ENCODE measurements at places on chromosomes 2 and 18. TPM values are rescaled to one million over a fixed set of nuclear protein-coding genes. Genes with fewer than 3 reads are reported as not detected.

The DLX1 gene
- total RNA-seq = not detected

The LIMS4 gene
- not detected for total RNA-seq

DNA sequence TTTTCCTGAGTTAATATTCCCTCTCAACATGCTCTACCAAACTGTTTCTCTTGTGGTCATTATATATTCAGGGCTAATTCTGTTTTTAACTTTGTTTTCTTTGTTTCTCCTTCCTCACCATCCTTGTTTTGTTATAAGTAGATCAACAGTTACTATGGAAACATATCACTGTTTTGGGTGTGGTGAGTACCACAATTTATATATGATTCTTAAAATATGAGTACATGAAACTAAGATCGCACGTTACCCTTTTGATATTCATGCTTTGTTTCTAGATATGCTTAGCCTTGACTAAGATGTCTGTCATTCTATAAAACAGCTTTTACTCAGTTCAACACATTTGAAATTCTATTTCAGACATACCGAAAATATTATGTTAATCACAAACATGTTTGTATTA, 232.3 kb upstream of the ITGA4 start:
- DNase-seq = no peak

DNA sequence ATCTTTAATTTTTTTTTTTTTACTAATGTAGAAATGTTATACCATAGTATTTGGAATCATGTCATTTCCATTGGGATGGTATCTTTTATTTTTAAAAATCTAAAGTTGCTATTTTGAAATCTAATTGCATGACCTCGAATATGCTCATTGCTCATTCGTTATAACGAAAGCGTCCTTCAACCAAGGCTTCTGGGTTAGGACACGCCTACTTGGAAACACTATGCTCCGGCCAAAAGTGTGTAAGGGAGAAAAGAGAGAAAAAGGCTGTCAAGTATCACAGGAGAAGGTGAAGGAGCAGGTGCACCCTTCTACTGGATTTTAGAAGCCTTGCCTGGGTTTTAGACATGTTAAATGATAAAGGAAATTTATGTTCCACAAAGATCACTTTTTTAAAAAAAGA, 465.9 kb upstream of the ID2 start:
- no peak for DNase-seq

DNA sequence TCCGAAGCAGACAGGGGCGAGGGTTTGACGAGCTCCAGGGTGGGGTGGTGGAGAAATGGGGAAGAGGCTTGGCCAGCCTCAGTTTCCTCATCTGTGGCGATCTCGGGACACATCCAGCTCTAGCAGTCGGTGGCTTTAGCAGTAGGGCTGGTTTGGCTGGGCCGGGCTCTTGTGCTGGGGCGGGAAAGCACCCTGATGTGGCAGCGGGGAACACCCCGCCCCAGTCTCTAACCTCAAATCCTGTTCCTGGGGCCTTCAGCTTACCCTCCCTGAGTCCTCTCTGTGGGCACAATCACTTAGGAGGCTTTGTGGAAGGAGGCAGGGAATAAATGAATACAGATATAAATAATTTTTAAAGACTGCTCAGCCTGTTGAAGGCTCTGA, 26.5 kb upstream of the MCFD2 start:
- peak; percentile 50 for DNase-seq
